ENCODE measurements at places on chromosomes 16 and 17. TPM values are rescaled to one million over a fixed set of nuclear protein-coding genes. Genes with fewer than 3 reads are reported as not detected.

- DNase-seq, result no peak
Measured at GRCh38 chr17:14458724-14459123, 157.8 kb downstream of the HS3ST3B1 start.

- DNase-seq, result peak; percentile 6
Measured at GRCh38 chr16:85430523-85431421, 182.3 kb upstream of the GSE1 start.

- no peak for DNase-seq
Measured at GRCh38 chr17:53635444-53635843, 187.3 kb upstream of the KIF2B start.

DNA sequence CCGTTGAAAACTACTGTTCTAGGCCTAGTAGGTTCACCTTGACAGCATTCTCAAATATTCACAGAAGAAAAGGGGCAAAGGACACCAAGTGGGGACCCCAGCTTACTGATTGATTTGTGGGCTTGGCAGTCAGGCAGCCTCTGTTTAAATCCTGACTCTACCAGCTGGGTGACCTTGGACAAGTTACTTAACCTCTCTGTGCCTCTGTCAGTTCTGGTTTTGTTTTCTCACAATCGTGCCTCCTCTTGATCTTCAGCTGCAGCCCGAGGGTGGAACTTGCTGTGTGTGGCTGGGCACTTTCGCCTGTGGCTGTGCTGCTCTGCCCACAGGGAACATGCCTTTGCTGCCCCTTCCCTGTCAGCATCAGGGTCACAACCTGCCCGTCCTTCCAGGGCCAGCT, 17.8 kb downstream of the RAP1GAP2 start:
- DNase-seq, result no peak

DNA sequence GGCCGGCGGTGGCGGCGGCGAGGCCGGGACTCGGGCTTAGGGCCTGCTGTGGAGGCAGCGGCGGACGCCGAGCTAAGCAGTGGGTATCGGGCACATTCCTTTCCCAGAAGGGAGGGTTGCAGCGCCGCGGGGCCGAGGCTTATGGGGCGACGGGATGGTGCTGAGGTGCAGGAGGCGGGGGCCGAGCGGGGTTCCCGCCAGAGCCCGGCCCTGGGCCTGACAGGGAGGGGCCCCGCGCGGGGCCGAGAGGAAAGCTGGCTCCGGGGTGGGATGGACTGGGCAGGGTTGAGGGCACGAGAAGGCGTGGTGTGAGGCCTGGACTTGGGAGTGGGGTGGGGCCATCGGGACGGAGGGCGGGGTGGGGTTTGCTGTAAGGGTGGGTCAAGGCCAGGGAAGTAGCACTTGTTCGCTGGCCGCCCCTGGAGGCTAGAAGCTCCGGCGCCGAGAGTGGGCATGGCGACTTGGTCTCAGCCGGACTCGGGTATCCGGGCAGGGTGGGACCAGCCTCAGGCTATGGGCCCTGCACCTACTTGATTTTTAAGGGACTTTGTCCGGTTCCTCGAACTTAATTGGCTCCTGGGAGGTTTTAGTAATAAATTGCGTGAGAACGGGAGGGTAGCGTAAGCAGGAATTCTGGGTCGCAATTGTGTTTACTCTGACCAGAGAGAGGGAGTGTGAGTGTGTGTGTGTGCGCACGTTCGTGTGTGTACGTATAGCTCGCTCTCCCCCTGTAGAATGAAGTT, 396 bp downstream of the NFE2L1 start:
- DNase-seq, result peak; percentile 89

DNA sequence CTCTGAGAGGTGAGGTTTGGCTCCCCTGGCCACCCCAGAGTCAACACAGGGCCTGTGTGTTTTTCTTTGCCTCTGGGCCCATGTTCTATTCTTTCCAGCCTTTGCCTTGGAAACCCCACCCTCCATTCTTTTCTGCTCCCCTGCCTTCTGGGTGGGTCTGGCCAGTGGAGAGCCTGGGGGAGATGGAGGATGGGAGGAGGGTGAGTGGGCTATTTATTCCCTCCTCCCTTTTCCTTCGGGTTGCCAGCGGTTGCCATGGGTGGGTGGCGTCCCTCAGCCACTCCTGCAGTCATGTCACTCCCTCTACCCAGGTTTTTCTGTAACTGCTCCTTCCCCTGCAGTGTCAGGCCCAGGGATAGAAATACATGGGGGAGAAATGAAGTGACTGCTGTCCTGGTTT, 15.5 kb downstream of the CMIP start:
- no peak for DNase-seq

GRCh38 chr16:74320707-74321106, 24.1 kb downstream of the PSMD7 start:
- no peak for DNase-seq

GRCh38 chr17:17712268-17712924, 31.1 kb downstream of the RAI1 start:
- no peak for DNase-seq

DNA sequence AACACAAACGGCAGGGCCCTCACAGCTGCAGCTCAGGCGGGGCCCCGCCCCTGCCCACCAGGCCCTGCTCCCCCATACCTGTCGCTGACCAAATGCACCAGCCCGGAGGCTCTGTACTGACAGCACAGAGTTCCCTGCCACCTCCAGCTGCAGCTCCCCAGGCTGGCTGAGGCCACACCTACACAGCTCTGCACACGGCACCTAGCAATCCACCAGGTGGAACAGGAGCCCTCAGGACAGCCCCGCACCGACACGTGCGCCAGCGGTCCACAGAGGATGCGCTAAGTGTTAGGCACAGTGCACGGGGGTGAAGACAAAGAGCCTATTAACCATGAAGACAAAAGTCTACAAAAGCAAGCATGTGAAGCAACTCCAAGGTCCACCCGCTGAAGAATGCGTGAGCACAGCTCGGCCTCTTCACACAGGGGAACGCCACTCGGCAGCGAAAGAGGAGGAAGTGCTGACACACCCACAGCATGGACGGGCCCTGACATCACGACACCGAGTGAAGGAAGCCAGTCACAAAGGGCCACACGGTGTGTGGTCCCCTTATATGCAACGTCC, 5.4 kb downstream of the ZCCHC14 start:
- peak; percentile 89 for DNase-seq

DNA sequence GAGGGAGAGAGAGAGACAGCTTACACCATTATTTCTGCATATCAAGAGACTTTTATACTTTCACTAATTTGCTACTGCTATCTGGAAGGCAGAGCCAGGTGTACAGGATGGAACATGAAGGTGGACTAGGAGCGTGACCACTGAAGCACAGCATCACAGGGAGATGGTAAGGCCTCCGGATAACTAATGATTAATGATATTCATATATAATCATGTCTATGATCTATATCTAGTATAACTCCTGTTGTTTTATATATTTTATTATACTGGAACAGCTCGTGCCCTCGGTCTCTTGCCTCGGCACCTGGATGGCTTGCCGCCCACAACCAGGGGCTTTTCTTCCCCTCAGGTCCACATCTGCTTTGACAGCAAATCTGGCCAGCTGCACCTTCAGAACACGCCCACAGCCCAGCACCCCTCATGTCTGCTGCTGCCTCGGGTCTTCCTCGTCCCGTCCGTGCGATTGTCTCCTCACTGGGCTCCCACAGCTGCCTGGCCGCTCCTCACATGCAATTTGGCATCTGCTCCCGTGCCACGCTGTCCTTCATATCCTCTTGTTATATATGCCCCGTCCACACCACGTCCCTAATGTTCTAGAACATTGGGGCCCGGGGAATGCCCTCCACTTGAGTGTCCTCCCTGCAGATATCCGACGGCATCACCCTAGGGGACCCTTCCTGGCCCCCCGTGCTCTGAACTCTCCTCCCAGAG, 10.2 kb upstream of the DEF8 start:
- DNase-seq, result no peak

- DNase-seq, result no peak
Measured at GRCh38 chr17:62919388-62919787, 46.6 kb upstream of the TANC2 start.

GRCh38 chr17:61508912-61509311, 56.7 kb downstream of the TBX4 start:
- no peak for DNase-seq

DNA sequence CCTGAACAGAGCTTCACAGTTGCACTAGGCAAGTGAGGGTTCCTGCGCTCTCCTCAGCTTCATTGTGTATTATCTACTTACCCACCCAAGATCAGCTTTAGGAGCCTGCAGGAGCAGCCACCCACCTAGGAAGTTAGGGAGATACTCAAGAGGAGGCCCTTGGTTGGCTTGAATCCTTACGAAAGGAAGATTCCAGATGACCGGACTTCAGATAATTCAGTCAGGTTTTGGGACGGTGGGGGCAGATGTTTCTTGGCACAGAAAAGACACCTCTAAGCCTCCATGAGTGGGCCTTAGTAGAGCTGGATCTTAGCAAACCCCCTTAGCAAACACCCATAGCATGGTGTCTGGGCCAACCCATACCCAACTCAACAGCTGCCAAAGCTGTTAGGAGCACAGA, 2.4 kb upstream of the CBFB start:
- no peak for DNase-seq

- no peak for DNase-seq
Measured at GRCh38 chr16:50445621-50446555, 77.1 kb upstream of the BRD7 start.

- peak; percentile 43 for DNase-seq
Measured at GRCh38 chr17:42060231-42060630, 9.8 kb upstream of the C17orf113 start.

DNA sequence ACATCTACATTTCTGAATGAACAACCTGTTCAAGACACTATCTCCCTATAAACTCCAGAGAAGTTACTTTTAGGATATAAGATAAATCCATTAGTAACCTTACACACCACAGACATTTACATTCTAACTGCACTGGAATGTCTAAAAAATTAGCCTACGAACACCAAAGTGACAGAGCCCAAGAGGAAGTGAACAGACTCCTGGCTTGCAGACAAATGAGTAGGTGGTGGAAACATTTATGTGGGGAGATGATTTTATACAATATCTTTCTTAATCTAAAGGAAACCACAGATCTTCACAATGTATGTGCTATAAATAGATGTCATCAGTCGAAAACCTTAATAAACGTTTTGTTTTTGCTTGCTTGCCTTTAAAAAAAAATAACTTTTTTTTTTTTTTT, 18.8 kb downstream of the ZNF652 start:
- no peak for DNase-seq

- peak; percentile 82 for DNase-seq
Measured at GRCh38 chr16:10652730-10653590, 41.8 kb downstream of the TEKT5 start.

GRCh38 chr17:56756536-56756935, 77.2 kb downstream of the C17orf67 start:
- DNase-seq, result no peak

DNA sequence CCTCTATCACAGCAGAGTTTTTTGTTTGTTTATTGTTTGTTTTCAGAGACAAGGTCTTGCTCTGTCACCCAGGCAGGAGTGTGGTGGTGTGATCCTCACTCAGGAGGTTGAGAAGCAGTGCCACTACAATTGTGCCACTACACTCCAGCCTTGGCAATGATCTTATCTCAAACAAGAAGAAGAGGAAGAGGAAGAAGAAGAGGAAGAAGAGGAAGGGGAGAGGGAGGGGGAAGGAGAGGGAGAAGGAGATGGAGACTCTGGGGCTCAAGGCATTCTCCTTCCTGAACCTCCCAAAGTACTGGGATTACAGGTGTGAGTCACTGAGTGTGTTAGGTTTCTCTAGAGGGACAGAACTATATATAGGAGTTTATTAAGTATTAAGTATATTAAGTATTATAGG, 17.1 kb upstream of the C17orf58 start:
- DNase-seq, result no peak

DNA sequence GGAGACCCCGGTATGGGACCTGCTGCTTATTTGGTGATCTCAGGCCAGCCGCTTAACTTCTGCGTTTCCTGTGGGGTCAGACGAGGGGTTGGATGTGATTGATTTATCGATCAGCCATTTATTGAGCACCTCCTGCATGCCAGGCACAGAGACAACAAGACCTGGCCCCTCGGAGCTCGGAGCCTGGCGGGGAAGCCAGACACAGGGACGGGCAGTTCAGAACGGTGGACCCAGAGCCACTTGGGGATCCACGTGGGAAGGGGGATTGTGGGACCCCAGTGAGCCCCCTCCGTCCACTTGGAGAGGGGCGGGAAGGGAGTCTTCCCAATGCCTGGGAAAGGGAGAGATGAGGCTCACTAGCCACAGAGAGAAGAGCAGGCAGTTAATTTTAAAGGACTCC, 84.7 kb upstream of the CIBAR2 start:
- no peak for DNase-seq

GRCh38 chr17:79907850-79908249, 68.6 kb upstream of the CBX4 start:
- peak; percentile 72 for DNase-seq

The NAGS gene
- total RNA-seq, result 9.2 TPM

The SLFN14 gene
- total RNA-seq, result not detected

The NME1 gene
- 25.9 TPM for total RNA-seq

The CFAP97D1 gene
- not detected for total RNA-seq

The HS3ST3B1 gene
- 1.7 TPM for total RNA-seq

The SEC14L5 gene
- 1.4 TPM for total RNA-seq

The SDR42E2 gene
- total RNA-seq, result not detected

The RHOT1 gene
- total RNA-seq, result 23.0 TPM

The PDP2 gene
- 28.6 TPM for total RNA-seq

All from left colon (tissue), 2 donors.